ENCODE measurements at places on chromosomes 3 and 15. TPM values are rescaled to one million over a fixed set of nuclear protein-coding genes. Genes with fewer than 3 reads are reported as not detected.

The APOD gene
- total RNA-seq: 52.4 TPM

The ALG1L2 gene
- total RNA-seq: not detected

The CFAP20DC gene
- 0.36 TPM for total RNA-seq

The CTSH gene
- total RNA-seq: 415 TPM

The TRIM42 gene
- total RNA-seq: 1.1 TPM

The AADACL2 gene
- total RNA-seq: not detected

The RTP1 gene
- not detected for total RNA-seq

The MYO5A gene
- 41.9 TPM for total RNA-seq

The BMF gene
- total RNA-seq: 8.8 TPM

The TRIM71 gene
- total RNA-seq: 11.1 TPM

The FILIP1L gene
- 28.2 TPM for total RNA-seq

The RASL12 gene
- 124 TPM for total RNA-seq

The CLDN16 gene
- total RNA-seq: 0.45 TPM

The DGKG gene
- total RNA-seq: 1.2 TPM

The DNAH12 gene
- total RNA-seq: 1.8 TPM

Data from prostate gland (tissue), 2 donors.